T-helper 17 cell (primary cell): ENCODE measurements at places on chromosomes 1 and 21.

GRCh38 chr1:119316870-119317416, 51.6 kb upstream of the HAO2 start:
- DNase-seq, result no peak

DNA sequence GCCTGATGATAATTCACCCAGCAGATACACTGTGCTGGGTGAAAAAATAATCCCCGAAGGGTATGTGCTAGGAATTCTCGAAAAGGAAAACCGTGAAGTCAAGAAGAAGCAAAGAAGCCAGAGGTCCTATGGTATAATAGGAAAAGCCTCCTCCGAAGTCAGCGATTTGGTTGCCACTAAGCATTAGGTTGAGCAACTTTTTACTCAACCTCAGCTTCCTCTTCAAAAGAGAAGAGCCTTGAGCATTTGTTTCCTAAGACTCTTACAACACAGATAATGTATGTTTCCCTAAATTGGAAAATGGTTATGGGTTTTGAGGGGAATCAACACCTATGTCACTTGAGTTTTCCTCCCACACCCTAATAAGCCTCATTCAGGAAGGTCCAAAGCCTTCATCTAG, 21.3 kb upstream of the MNDA start:
- DNase-seq, result no peak

DNA sequence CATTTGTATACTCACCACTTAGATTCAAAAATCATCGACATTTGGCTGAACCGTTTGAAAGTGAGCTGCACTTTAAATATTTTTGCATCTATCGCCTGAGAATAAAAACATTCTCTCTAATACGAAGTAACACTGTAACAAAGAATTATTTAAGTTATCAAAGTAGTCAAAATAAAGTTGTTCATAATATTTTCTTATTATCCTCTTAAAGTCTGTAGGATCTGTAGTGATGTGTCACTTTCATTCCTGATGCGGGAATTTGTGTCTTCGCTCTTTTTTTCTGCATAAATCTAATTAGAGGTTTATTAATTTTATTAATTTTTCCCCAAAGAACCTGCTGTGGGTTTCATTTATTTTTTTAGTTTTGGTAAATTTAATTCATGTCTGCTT, 74.8 kb downstream of the ETS2 start:
- no peak for DNase-seq

DNA sequence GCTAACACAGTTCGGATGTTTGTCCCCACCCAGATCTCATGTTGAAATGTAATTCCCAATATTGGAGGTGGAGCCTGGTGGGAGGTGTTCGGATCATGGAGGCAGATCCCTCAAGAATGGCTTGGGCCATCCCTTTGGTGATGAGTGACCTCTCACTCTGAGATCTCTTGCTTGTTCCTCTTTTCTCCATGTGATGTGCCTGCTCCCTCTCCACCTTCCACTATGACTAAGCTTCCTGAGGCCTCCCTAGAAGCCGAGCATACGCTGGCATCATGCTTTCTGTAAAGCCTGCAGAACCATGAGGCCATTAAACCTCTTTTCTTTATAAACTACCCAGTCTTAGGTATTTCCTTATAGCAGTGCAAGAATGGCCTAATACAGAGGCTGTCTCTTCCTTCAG, 8.1 kb upstream of the PLA2G5 start:
- no peak for DNase-seq

- no peak for DNase-seq
Observed at GRCh38 chr1:66951513-66951912, 26.7 kb downstream of the MIER1 start.

- no peak for DNase-seq
Observed at GRCh38 chr1:8047112-8047511, 21.0 kb upstream of the ERRFI1 start.

GRCh38 chr1:51283979-51284378, 46.4 kb downstream of the TTC39A start:
- DNase-seq, result no peak

GRCh38 chr1:41728403-41729202, 190.1 kb downstream of the HIVEP3 start:
- peak; percentile 21 for DNase-seq
